ENCODE measurements at places on chromosomes 1 and 21.
A peak's percentile ranks its signal among the peaks of the same experiment; 100 is the strongest.

GRCh38 chr1:198167436-198167934 is 10.7 kb downstream of the NEK7 start:
- peak; percentile 26 for DNase-seq

DNA sequence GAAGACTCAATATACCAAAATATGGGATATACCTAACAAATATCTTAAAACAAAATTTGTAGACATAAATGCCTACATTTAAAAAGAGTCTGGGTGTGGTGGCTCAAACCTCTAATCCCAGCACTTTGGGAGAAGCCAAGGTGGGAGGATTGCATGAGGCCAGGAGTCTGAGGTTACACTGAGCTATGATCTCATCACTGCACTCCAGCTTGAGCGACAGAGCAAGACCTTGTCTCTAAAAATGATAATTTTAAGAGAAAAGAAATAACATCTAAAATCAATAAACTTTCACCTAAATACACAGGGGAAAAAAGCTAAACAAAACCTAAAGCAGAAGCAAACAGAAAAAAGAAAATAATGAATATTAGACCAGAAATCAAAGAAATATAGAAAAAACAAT is 102.7 kb upstream of the PBX1 start:
- no peak for DNase-seq

GRCh38 chr1:98700228-98700627 is 38.7 kb downstream of the SNX7 start:
- DNase-seq: no peak

GRCh38 chr21:35609263-35609662 is 451.1 kb downstream of the SETD4 start:
- no peak for DNase-seq

DNA sequence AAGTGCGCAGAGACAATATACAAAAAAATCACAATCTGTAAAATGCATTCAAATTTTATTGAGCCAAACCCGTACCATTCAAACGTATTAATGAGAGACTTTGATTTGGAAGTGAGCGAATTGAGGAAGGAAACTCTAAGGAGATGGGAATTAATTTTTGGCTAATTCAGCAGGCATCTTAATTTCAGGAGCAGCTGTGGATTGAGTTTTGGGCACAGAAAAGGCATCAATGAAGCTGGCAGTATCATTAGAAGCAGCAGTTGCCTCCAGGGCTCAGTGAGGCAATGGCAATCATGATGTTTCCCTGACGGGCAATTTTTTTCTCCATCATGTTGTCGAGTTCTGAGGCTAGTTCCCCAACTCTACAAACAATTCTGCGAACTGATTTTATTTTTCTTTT is 2041.6 kb downstream of the NCAM2 start:
- no peak for DNase-seq

- no peak for DNase-seq
Measured at GRCh38 chr1:164926107-164926506, 367.1 kb downstream of the PBX1 start.

DNA sequence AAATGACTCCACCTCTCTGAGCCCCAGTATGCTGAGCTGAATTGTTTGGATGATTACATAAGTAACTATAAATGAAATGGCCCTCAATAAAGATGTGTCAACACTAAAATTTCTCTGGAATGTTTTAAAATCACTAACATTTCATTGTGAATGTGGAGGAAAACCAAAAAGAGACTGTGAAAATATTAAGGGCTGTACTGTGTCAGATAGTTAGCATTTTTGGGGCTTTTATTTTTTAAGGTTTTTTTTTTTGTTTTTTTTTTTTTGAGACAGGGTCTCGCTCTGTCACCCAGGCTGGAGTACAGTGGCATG is 6.3 kb downstream of the MYOC start:
- DNase-seq: no peak

GRCh38 chr1:40634901-40635655 is 30.4 kb downstream of the RIMS3 start:
- no peak for DNase-seq

- DNase-seq: no peak
Measured at GRCh38 chr1:57517587-57518374, 93.9 kb upstream of the DAB1 start.

DNA sequence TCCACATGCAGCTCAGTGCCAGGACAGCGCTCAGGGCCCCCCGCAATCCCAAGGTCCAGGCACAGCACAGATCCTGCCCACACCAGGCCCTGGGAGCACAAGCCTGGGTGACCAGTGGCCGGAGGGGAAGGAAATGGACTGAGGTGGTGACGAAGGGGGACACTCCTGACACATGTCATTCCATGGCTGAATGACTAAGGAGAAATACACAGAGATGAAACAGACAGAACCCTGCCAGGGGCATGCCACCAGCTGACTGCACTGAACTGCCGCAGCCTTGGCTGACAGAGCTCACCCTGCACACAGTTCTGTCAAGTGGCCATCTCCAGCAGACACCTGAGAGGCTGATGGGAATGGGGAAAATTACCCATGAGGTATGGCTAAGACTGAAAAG is 56.1 kb downstream of the HSF2BP start:
- no peak for DNase-seq

DNA sequence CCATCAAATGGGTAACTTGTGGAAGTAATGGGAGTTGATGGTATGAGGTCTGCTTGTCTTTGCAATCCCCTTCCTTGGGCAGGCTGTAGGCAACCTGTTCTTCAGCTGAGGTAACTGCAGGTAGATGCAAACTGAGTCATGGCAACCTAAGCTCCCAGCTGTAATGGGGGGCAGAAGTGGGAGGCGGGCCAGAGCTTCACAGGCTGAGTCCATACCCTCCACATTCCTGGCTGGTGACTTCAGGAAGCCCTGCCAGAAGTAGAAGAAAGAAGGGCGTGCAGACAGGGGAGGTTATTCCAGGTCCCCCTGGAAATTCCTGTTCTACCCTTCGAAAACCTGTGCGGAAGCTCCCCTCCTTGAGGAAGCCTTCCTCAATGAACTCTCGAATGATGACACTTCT is 44.9 kb downstream of the ARHGEF11 start:
- DNase-seq: no peak

DNA sequence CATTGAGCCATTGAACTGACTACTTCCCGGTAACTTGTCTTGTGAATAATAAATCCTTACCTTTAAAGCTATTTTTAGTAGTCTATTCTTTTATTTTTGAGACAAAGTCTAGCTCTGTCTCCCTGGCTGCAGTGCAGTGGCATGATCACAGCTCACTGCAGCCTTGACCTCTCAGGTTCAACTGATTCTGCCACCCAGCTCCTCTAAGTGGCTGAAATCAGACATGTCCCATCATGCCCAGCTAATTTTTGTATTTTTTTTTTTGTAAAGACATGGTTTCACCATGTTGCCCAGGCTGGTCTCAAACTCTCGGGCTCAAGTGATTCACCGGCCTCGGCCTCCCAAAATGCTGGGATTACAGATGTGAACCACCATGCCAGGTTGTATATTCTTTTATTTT is 59.3 kb upstream of the PTGS2 start:
- DNase-seq: no peak

- no peak for DNase-seq
Measured at GRCh38 chr21:15754640-15755039, 24.9 kb downstream of the USP25 start.

- no peak for DNase-seq
Measured at GRCh38 chr1:231192620-231193163, 30.8 kb downstream of the TRIM67 start.

DNA sequence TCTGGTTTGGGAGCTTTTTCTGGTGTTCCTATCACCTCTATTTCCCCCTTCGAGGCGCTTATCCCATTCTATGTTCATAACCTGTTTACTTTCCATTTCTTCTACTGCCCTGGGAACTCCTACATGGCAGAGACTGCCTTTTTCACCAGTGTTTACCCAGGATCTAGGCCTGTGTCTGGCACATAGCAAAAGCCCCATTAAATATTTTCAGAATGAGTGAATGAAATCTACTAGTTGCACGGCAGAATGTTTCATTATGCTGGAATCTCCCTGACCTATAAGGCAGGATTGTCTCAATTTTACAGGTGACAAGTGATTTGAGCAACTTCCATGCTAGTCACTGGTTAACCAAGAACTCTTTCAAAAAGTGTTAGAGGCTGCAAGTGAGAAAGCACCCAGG is 70.1 kb downstream of the PGM1 start:
- no peak for DNase-seq

GRCh38 chr1:19619697-19620384 is 24.3 kb upstream of the NBL1 start:
- DNase-seq: no peak

DNA sequence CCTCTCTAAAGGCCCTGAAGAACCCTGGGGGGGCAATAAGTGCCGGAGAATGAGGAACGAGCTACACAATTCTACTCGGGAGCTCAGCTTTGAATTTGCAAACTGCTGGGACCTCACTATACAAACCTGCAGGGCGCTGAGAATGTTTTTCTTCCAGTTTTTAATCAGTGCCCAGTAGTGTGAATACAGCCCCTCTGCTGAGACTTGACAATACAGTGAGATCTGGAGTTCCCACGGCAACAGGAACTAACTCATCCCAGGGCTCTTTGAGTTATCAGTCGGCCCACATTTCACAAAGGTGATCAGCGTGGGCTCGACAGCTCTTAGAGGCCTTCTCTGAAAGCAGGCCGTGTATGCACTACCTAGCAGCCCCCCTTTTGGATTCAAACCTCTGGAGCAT is 41.7 kb downstream of the TMEM53 start:
- DNase-seq: no peak

GRCh38 chr21:26120828-26121227 is 49.7 kb downstream of the APP start:
- DNase-seq: no peak

- no peak for DNase-seq
Measured at GRCh38 chr1:6928106-6928885, 143.0 kb downstream of the CAMTA1 start.

- no peak for DNase-seq
Measured at GRCh38 chr1:183998045-183998444, 39.5 kb downstream of the COLGALT2 start.

DNA sequence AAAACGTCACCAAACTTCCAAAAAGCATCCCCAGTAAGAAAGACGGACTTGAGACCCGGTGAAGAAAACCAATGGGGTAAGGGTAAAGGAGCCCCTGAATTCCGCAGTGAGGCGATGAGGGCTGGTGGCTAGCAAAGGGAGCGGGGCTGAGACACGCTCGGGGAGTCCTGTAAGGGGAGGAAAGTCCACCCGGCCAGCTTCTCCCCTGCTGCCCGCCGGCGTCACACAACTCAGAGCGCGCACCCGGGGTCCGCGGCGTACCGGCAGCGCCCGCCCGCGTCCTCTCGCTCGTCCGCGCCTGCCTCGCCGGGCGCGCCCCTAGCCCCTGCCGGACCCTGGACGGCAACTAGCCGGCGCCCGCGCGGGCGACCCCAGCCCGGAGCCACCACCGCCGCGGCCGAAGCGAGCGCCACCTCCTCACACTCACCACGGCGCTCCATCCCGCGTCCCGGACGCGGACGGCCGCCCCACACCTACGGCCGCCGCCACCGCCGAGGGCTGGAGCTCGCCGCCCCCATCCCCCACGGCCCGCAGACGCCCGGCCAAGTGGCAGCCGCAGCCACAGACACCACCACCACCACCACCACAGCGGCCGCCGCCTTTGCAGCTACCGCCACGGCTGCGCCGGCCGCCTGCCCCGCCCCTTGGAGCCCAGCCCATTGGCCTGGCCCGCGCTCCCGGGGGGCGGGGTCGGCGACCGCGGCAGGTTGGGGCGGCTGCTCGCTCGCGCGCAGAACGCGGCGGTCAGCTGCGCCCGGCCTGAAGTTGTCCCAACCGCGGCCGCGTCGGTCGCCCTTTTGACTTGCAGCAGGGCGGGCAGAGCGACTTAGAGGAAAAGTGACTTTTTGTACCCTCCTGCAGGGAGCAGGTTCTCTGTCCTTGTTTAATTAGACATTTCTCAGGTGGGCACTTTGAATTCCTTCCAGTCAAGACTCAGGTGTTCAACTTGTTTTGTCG is 10.0 kb upstream of the ARHGAP29 start:
- DNase-seq: no peak

DNA sequence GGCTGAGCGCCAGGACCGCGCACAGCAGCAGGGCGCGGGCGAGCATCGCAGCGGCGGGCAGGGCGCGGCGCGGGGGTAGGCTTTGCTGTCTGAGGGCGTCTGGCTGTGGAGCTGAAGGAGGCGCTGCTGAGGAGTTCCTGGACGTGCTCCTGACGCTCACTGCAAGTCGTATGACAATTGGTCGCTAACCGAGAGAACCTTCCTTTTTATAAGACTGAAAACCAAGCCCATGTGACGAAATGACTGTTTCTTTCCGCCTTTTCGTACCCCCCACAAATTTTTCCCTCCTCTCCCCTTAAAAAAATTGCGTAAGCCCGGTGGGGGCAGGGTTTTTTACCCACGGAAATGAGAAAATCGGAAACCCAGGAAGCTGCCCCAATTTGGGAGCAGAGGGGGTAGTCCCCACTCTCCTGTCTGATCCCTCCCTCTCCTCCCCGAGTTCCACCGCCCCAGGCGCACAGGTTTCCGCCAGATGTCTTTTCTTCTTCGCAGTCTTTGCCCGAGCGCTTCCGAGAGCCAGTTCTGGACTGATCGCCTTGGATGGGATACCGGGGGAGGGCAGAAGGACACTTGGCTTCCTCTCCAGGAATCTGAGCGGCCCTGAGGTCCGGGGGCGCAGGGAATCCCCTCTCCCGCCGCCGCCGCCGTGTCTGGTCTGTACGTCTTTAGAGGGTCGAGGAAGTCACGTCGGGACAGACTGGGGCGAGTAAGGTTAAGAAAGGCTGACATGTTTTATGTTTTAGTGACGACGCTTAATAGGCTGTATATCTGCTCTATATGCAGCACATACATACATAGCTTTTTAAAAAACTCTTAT is at the start of gene PTGS2:
Gene PTGS2, minus strand, starts transcription at position 179 of the 817 bp plus-strand sequence. Its CDS starts 133 bp downstream, at position 46.
- no peak for DNase-seq

DNA sequence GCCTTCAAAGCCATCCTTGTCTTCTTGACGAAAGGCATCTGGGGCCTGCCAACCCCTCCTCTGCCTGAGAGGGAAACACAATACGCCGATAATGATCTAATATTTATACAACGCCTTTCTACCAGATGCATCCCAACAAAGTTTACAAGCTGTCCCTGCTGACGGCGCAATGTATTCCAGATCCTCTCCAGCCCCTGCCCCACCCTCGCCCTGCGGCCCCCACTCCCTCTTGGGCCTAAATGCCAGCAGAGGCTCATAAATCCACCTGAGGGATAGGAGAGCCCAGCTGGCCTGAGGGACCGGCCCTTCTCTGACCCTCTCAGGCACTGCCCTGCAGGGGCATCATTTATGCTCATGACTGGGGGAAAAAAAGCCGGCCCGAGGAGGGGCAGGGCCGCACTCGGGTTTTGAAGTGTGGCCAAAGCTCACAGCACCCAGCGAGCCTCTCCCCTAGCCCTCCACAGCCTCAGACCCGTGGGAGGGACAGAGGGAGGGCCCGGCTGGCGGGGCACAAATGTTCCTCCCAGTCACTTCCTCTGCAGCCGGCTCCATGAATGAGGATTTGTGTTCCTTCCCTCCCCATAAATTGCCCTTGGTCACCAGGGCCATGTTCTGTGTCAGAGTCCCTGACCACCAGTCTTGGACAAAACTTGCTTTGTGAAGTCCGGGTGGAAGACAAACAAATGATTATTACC is 140.3 kb downstream of the FOXD2 start:
- DNase-seq: no peak

- no peak for DNase-seq
Measured at GRCh38 chr1:172742599-172743500, 83.9 kb downstream of the FASLG start.
